ENCODE measurements at places on chromosomes 2 and 18. TPM values are rescaled to one million over a fixed set of nuclear protein-coding genes. Genes with fewer than 3 reads are reported as not detected.

The SLC16A14 gene
- 7.0 TPM for total RNA-seq

The CMPK2 gene
- total RNA-seq, result 0.57 TPM

The DOCK10 gene
- 0.14 TPM for total RNA-seq

The DPP4 gene
- total RNA-seq, result 5.5 TPM

The RAX gene
- total RNA-seq, result not detected

Measured in nasal cavity respiratory epithelium epithelial cell of viscerocranial mucosa (primary cell).